Daoy (cell line): ENCODE measurements at places on chromosomes 2 and 18.

DNA sequence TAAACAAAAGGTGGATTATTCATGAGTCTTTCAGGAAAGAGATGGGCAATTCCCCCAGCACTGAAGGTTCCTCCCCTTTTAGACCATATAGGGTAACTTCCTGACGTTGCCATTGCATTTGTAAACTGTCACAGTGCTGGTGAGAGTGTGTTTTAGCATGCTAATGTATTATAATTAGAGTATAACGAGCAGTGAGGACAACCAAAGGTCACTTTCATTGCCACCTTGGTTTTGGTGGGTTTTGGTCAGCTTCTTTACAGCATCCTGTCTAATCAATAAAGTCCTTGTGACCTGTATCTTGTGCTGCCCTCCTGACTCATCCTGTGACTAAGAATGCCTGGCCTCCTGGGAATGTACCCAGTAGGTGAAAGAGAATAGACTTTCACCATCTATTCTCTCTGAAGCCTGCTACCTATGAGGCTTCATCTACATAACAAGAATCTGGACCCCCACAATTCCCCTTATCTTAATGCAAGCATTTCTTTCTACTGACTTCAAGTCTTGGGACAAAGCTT lies 148.7 kb downstream of the CABLES1 start:
- DNase-seq = peak; percentile 85

DNA sequence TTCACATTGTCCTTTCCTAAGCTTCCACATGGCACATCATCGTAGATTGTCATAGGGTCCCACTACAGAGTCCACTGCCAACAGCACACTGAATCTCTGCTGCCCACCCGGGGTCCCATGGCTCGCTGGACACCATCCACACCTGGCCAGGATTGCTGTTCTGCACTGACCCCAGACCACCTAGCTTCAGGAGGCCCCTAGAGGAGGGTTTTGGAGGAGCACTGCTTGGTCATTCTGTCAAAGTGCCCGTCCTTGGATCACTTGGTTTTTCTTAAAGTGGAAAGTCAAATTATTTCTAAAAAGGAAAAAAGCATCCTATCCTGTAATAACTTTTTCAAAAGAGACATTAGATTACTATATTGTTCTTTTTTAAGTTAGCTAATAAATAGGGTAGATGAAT lies 59.0 kb downstream of the CHRNA1 start:
- DNase-seq = no peak

DNA sequence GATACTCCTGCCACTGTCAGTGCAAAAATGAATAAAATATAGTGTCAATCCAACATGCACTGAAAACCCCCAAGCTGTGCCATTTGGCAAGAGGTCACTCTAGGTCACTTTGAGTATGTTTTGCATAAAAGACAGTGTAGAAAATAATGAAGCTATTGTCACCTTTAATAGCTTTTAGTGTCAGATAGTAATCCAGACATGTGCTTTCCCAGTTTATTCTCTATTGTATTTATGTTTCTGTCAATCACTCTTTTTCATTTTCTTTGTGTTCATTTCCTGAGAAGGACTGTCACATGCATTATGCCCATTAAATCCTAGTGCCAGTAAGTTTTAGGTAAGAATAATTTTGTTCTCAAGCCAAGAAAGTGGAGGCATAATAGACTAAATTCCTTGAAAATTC lies 1073.9 kb upstream of the CDH2 start:
- no peak for DNase-seq

GRCh38 chr2:233476651-233477547 lies 89.7 kb downstream of the USP40 start:
- no peak for DNase-seq

DNA sequence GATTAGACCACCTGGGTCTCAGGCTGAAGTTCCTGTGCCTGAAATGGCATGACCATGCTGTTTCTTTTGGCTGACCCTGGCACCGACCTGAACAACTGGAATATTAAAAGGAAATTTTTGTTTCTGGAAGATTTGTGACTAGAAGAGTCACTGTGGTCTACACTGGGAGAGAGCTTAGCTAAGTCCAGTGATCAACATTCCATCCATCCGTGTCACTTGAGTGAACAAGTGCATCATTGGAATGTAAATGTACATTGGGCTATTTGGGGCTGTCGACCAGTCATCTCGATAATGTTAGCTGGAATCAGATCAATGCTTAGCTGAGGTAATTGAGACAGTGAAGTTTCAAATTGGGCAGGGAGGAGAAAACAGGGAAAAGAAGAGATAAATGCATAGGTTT lies 95.4 kb upstream of the CCDC85A start:
- no peak for DNase-seq

- DNase-seq = no peak
Measured at GRCh38 chr2:148048475-148049221, 27.8 kb downstream of the MBD5 start.

- no peak for DNase-seq
Measured at GRCh38 chr2:50004667-50005066, 850.4 kb upstream of the FSHR start.

DNA sequence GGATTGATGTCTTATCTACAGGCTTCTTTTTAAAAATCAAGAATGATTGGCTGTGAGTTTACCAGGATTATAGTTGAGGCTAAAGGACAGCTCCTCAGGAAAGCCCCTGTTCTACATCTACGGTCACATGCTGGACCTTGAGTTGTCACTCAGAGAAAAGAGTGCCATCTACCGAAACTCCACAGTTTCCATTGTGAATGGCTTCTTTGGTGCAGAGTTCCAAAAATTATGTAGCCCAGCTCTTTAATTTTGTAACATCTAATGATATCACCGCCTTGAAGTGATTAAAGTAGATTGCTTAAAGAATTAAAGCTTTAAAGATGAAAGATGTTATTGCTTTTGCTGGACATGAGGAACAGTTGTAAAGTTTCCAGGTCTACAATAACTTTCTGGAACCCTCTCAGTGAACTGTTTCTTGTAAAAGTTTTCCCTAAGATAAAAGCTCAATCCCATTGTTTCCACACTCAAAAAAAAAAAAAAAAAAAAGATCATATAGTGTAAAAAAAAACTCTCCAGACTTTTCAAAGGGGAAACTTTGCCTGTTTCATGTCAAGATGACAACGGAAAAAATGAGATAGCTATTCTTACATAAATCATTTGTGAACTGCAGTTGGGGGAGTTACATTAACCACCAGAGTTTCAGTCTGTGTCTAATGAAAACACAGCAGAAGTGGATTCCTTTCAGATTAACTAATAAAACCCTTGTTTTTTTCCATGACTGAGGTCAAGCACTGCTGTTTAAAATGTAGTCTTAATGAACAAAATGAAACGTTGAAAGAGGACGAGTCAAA lies 4.3 kb downstream of the COL3A1 start:
- peak; percentile 51 for DNase-seq

- DNase-seq = no peak
Measured at GRCh38 chr2:106695919-106696318, 190.0 kb downstream of the ST6GAL2 start.

GRCh38 chr2:219302412-219302968 lies 6.7 kb downstream of the PTPRN start:
- no peak for DNase-seq

- no peak for DNase-seq
Measured at GRCh38 chr2:65355186-65355831, 77.1 kb downstream of the SPRED2 start.

DNA sequence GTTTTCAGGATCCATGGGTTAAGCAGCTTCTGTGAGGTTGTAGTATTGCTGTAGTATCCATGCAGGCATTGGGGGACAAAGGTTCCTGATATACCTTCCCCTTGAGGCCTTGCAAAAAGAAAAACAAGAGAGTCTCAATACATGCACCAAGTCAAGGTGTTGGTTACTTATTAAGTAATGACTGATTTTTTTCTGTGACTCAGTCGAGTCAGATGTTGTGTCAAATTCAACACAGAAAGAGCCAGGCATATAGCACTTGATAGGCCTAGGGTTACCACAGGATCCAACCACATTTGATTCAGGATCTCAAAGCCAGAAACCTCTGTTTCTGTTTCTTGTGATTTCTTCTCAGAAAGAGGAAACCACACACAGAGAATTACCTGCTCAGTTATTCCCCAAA lies 24.9 kb upstream of the CD8A start:
- no peak for DNase-seq

DNA sequence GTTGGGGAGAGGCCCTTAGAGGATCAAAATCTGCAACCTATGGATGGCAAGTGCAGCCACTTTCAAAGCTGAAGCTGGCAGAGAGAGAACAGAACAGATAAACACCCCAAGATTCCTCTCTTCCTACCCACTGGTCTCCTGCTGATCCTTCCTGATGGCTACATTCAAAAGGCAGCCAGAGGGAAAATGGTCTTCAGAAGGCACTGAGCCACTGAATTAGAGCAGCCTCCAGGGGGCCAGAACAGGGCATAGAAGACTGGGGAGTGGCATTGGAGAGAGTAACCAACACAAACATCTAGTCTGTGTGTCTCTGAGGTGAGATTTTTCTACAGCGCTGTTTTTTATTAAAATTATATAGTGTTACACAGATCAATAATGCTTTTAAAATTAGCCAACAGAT lies 432.6 kb downstream of the PARD3B start:
- DNase-seq = no peak

DNA sequence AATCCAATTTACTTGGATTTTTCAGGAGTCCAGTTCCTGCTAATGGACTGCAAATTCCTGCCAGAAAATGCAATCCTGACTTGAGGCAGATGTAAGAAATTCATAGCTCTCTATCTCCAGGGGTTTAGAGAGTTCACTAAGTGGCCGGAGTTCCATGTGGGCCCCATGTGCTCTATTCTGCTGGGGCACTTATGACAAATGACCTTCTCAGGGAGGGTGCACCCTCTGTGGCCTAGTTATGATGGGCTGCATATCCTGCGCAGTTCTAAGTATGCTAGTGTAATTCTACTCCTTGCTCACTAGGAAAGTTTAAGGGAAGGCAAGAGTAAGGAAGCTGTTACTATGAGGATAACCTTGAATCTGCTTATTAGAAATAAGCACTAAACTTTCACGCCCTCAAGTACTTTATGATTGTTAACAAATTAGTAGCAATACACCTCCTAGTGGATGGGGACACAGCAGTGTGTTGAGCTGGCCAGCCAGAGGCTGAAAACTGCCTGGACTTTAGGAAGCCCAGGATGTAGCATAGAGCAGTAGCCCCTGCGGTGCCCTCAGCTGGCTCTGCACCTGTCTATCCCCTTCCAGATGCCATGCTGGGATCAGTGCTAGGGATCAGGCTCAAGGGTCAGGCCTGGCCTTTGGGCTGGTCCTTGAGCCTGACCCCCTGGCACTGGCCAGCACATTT lies 14.4 kb downstream of the SMYD1 start:
- DNase-seq = no peak

GRCh38 chr2:80700961-80701360 lies 396.4 kb upstream of the LRRTM1 start:
- DNase-seq = no peak

- DNase-seq = peak; percentile 46
Measured at GRCh38 chr18:3758531-3758930, 308.6 kb downstream of the TGIF1 start.

DNA sequence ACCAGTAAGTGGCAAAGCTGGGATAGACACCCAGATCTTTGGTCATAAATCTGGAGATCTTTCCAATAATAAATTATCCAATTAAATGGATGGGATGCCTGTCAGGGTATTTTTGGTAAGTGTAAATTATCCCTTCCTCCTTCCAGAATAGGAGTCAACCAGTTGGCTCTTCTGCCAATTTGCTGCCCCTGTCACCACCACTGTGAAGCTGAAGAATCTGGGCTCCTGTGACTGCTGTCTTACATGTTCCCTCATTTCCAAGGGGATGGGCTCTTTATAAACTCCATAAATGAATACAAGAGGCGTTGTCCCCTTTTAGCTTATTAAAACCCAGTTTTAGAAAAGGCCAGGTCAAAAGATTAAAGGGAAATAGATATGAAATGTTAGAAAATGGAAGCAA lies 17.8 kb upstream of the BMP10 start:
- DNase-seq = no peak

- no peak for DNase-seq
Measured at GRCh38 chr2:11437602-11438001, 28.4 kb downstream of the E2F6 start.

- no peak for DNase-seq
Measured at GRCh38 chr2:10026940-10027569, 16.3 kb upstream of the KLF11 start.

DNA sequence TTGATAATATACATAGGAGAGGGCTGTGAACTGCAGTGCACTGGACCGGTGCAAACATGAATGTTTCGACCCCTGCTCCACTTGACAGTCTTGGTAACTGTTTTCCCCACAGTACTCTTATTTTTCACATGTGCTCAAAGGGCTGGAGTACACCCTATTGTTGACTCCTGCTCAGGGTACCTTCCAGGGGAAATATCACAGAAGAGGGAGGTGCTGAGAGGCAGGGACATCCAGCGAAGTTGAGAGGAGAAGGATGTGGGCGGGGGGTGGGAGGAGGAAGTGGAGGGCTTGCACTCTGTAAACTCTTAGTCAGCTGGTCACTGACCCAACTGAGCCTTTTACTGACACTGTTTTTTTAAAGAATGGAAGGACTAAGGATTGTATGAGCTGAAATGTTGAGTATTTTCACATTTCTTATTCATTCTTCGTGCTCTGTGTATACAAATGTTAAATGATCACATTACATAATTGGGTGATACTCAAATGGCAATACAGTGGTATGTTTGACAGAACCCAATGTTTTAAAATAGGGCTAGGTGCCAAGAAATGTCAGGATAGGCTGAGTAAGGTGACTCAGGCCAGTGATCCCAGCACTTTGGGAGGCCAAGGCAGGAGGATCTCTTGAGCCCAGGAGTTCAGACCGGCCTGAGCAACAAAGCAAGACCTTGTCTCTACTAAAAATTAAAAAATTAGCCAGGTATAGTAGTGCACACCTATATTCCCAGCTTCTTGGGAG lies 10.0 kb downstream of the INPP4A start:
- DNase-seq = peak; percentile 38

DNA sequence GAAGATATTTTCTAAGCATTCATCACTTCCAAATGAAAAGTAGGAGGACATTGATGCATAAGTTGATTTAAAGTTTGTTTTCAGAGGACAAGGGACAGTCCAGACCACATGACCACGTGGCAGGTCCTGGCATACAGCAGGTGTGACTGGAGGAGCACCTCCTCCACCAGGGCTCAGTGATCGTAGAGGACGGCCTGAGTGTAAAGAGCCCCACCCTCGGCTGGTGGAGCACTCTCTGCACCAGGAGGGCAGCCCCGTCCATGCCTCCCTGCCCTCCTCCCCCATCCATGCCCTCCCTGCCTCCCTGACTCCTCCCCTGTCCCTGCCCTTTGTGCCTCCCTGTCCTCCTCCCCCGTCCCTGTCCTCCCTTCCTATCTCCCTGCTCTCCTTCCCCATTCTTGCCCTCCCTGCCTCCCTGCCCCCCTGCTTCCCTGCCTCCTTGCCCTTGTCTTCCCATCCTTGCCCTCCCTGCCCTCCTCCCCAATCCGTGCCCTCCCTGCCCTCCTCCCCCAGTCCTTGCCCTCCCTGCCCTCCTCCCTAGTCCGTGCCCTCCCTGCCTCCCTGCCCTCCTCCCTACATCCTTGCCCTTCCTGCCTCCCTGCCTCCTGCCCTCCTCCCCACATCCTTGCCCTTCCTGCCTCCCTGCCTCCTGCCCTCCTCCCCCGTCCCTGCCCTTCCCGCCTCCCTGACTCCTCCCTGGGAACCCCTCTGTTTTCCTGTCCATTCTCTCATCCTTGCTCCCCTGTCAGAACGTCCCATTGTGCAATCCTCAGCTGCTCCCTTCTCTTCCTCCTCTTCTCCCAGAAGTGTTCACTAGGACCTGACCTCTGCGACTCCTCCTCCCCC lies 47.9 kb downstream of the ANKMY1 start:
- DNase-seq = no peak
